ENCODE measurements at places on chromosomes 11 and 22.

- no peak for DNase-seq
Observed at GRCh38 chr11:3686751-3687150, 15.6 kb upstream of the CHRNA10 start.

DNA sequence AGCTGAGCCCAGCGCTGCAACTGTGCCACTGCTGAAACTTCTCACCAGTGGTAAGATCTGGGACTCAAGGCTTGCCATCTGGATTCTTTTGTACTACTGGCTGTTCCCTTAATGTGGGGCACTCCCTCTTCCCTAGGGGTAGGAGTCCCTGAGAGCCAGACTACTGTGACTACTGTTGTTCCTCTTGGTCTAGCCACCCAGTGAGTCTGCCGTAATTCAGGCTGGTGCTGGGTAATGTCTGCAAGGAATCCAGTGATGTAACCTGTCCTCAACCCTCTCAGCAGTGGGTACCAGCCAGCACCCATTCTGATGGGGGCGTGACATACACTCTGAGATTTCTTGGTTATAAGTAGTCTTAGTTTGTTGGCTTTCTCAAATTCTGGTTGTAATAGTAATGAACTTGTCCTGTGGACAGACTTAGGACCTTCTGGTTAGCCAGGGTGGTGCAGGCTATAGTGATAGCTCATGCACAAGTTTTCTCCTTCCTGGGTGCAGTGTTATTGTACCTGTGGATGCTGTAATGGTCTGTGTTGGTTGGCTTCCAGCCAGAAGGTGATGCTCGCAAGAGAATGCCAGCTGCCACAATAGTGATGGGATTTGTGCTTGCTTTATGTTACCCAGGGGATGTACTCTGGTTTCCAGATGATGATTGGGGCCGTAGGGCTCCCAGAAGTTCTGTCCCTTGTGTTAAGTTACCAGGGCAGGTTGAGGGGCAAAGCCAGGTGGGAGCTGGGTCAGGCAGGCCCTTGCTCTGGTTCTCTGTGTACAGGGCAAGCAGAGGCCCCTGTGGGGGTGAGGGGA, 65.5 kb downstream of the ARHGAP42 start:
- DNase-seq: no peak

DNA sequence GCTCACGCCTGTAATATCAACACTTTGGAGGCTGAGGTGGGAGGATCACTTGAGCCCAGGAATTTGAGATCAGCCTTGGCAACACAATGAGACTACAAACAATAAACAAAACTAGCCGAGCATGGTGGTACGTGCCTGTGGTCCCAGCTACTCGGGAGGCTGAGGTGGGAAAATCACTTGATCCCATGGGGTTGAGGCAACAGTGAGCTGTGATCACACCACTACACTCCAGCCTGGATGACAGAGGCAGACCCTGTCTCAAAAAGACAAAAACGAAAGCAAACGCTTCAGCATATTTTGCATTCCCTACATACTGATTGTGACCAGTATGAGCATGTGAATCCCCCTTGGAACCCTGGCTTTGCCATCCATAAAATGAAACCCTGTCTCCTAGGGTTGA, 33.9 kb upstream of the MN1 start:
- DNase-seq: no peak

DNA sequence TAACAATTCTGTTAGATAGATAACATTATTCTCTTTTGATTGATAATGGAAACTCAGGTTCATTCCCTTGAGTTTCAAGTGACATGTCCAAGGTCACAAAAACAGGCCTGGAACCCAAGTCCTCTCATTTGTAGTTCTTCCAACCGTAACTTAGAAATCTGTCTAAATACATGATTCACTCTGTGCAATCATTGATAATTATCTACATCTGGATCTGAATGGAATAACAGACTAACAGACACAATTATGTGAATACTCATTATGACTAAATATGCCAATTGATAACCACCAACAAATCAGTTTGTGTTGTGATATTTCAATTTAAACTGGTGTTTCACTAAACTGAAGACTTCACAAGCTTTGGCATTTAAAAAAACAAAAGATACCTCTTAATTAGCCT, 71.0 kb downstream of the RBFOX2 start:
- DNase-seq: no peak

GRCh38 chr11:125222494-125222893, 57.9 kb downstream of the PKNOX2 start:
- no peak for DNase-seq

DNA sequence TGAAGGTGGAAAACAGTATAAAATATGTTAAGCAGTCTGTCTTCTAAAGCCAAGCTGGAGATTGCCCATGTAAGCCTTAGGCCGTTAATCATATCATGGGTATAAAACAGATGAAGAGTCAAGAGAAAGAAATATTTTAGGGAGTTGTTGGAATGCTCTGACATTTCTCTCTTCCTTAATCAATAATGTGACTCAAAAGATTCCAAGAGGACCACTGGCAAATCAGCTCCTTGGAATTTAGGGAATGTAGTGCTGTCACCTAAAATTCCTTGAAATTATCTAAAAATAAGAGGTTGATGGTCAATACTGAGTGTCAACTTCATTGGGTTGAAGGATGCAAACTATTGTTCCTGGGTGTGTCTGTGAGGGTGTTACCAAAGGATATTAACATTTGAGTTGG, 525.9 kb downstream of the KCNA4 start:
- DNase-seq: no peak

GRCh38 chr11:60972182-60973030, 926 bp downstream of the CD6 start:
- DNase-seq: no peak

Data from upper lobe of left lung (tissue), 6 donors.